ENCODE measurements at places on chromosomes 16 and 17.

GRCh38 chr16:471353-472198 lies 46.1 kb downstream of the RAB11FIP3 start:
- no peak for DNase-seq

- DNase-seq, result no peak
Observed at GRCh38 chr16:76964464-76965154, 226.4 kb upstream of the MON1B start.

GRCh38 chr16:50737420-50737959 lies 4.4 kb upstream of the CYLD start:
- no peak for DNase-seq

DNA sequence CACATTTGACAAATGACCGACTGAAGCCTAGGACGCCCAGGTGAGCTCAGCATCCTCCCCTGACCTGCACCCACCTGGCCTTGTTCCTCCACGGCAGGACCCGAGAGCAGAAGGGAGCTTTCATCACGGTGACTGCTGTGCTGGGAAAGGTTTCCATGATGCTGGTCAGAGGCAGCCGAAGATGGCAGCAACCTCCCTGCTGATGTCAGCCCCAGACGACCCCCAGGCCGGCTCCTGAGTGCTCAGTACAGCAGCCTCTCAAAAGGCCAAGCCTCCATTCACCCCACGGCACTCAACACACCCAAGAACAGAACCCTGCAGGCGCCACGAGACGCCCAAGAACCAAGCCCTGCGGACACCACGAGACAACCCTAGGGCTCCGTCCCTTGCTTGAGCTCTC lies 119.8 kb downstream of the ANKRD11 start:
- no peak for DNase-seq

- DNase-seq, result no peak
Observed at GRCh38 chr16:17343728-17344127, 127.0 kb downstream of the XYLT1 start.

GRCh38 chr16:54237-54581 lies 581 bp downstream of the SNRNP25 start:
- no peak for DNase-seq

GRCh38 chr17:1627182-1627981 lies 1.3 kb downstream of the SLC43A2 start:
- no peak for DNase-seq

DNA sequence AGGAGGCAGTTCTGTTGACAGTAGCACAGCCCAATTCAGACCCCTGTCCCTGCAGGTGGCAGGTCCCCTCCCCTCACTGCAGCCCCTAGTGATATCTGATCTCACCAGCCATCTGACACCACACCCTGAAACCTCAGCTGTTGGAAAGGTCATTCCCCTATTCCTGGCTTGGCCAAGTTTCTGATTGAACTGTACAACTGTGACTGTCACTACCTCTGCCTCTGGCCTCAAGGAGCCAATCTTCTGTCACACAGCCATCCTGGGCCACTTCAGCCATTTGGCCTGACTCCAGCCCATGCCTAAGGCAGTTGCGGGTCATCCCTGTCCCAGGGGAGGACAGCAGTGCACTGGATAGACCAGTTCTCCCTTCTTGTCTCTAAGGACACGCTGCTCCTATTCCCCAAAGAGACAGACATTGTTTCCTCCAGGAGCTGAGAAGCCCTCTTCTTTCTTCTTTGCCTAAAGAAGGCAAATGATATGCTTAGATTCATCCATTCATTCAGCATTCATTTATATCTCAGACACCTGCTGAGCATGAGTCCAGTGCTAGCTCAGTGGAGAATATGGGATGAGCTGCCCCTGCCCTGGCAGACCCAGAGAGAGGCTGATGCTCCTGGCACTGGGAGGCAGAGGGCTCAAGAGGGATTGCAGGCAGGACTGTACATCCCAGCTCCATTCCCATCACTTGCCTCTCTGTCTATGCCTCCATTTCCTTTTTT lies 4.6 kb upstream of the ALDOA start:
- no peak for DNase-seq

DNA sequence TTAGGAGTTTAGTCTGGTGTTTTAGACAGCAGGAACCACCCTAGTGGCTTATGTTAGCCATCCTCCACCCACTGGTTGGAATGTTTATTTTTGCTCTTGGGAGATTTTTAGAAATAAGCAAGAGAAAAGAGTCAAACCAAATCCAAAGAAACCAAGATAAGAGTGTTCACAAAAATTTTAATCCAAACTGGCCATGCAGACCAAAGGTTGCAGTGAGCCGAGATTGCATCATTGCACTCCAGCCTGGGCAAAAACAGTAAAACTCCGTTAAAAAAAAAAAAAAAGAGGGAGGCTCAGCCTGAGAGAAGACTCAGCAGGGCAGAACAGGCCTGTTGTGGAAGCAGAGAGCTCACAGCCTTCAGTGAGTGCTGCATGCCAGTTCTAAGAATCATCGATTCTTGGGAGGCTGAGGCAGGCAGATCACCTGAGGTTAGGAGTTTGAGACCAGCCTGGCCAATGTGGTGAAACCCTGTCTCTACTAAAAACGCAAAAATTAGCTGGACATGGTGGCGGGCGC lies 12.2 kb upstream of the C16orf54 start:
- no peak for DNase-seq

DNA sequence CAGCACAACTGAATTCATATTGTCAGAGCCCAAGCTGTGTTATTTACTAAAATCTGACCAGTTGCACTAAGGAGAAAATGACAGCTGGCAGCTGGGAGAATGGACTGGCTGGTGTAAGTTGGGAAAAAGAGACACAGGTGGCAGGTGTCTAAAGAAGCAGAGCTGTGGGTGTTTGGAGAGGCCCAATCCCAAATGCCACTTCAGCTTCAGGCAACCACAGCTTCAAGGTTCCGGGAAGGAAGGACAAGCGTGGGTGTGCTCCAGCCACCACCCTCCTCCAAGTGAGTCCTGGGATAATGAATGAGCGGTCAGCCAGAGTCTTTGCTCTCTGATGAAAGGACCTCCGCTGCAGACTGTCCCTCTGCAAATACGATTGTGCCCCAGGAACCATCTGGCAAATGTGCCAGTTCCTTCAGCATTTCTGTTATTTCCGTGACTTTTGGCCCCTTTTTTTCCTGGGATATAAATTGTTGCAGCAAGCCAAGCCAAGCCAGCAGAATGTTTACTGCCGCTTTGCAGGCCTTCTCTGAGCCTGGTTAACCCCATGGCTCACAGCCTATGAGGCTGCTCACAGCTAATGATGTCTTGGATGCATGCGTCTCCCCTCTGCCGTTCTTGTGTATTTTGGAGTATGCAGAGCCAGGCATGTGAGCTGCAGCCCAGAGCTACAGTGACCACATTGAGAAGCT lies 9.5 kb upstream of the RHBDL3 start:
- DNase-seq, result no peak

- DNase-seq, result no peak
Observed at GRCh38 chr17:42240201-42240600, 36.0 kb downstream of the STAT5B start.

- DNase-seq, result no peak
Observed at GRCh38 chr16:85528528-85529387, 84.4 kb upstream of the GSE1 start.

- DNase-seq, result no peak
Observed at GRCh38 chr16:56871172-56871593, 6.2 kb downstream of the SLC12A3 start.

GRCh38 chr17:38753071-38753506 lies 548 bp downstream of the PSMB3 start:
- DNase-seq, result no peak

- DNase-seq, result no peak
Observed at GRCh38 chr17:29776026-29776425, 153.3 kb upstream of the CORO6 start.

- no peak for DNase-seq
Observed at GRCh38 chr16:1958715-1959268, 546 bp upstream of the NDUFB10 start.

GRCh38 chr17:6623941-6624340 lies 16.6 kb downstream of the KIAA0753 start:
- no peak for DNase-seq

DNA sequence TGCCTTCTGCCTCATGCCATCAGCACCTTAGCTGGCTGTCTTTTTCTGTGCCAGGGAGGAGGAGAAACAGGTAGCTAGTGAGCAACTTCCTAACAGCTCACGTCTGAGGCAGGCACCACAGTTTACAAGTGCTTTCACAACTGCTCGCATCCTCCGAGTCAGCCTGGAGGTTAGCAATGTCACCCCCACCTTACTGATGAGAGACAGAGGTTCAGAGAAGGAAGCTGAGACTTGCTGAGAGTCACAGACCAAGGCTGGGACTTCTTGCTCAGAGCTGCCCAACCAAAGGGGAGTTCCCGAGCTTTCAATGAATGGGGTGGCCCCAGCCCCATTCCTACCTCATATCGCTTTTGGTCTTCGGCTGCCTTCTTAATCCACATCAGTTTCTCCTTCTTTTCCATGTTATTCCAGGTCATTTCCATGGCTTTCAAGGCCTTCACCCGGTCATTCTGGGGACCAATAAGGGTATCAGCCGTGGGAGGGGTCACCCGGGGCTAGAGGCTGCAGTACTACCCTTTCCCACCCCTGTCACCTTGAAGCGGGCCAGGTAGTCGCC lies 9.6 kb downstream of the UBTF start:
- no peak for DNase-seq

DNA sequence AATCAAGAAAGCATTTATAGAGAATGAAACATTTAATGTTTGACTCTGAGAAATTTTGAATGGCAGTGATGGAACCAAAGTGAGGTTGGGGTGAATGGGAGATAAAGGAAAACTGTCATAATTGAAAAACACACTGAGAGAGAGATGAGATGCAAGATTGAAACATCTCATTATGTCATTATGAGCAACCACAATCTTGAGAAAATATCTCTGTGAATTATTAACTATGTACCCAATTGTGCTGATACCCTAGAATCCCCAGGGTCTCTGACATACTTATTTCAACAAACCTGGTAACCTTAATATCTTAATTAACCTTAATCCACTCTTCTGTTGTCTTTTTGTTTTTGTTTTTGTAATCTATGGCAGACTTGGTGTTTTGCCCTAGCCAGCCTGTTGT lies 143.5 kb upstream of the HLF start:
- DNase-seq, result no peak

GRCh38 chr17:57945996-57946797 lies 9.0 kb downstream of the CUEDC1 start:
- DNase-seq, result no peak

DNA sequence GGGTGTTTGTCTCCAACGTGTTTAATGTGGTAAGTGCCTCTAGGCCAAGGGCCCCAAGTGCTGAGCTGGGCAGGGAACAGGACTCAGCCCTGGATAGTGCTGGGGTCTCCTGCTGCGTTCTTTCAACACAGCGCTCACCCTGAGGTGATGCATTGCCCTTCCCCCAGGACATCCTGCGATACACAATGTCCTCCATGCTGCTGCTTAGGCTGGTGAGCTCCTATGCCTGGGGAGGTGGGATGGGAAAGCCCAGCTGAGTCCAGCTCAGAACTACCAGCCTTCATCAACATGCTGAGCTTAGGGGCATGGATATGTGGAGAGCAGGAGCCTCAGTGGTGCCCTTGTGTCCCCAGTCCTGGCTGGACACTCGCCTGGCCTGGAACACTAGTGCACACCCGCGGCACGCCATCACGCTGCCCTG lies 563 bp downstream of the ZACN start:
- no peak for DNase-seq

DNA sequence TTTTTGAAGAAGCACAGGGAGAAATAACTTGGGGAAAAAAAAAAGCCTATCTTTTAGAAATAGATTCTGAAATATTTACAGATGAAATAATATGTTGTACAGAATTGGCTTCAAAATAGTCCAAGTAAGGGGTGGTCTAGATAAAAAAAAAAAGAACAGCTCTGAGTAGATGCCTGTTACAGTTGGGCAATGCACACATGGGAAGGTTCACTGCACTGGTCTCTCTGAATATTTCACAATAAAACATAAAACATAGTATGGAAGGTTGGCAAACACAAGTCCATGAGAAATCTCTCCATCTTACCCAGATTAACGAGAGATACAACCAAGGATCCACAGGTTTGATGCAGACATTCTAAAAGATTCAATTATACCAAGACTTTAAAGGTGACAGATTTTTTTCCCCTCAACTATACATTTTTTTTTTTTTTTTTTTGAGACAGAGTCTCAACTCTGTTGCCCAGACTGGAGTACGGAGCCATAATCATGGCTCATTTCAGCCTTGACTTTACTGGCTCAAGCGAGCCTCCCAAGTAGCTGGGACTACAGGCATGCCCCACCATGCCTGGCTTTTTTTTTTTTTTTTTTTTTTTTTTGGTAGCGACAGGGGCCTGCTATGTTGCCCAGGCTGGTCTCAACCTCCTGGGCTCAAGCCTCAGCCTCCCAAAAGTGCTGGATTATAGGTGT lies 58.0 kb downstream of the KANSL1 start:
- DNase-seq, result no peak

DNA sequence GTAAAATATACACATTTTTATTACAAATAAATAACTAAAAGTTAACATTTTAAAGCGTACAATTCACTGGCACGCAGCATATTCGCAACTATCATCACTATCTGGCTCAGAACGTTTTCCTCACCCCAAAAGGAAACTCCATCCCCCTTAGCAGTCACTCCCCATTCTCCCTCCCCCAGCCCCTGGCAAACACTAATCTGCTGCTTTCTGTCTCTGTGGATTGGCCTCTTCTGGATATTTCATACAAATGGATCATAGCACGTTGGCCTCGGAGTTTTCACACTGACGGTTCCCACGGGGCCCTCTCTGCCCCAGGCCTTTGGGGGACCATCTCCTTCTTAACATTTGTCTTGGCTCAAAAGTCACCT lies 64.6 kb downstream of the RTN4RL1 start:
- no peak for DNase-seq

GRCh38 chr16:88287219-88287618 lies 95.5 kb upstream of the ZNF469 start:
- no peak for DNase-seq

DNA sequence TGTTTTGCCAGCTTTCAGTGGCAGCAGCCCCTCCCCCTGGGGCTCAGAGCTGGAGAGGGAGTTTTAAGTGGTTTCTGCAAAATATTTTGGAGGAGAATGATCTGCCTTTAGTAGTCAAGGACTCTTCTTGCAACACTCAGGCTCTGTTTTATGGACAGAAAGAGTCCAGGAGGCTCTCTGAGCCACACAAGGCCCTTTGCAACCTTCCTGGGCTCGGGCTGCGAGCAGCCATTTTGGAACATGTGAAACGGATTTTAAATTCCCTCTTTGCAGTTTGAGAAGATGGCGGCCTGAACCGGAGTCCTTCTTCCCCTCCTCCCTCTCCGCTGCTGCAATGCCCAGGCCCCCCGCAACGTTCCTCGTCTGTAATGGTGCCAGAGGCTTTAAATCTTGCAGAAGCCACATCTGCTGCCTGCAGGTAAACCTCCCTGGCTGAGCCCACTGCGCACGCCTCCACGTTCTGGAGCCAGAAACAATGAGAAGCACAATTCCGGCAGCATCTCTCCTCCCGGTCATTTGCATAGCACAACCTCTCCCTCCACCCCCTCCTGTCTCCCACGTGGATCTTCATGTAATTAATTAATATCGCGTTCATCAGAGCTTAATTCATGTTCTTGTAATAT lies 386.1 kb downstream of the SEC14L1 start:
- no peak for DNase-seq

DNA sequence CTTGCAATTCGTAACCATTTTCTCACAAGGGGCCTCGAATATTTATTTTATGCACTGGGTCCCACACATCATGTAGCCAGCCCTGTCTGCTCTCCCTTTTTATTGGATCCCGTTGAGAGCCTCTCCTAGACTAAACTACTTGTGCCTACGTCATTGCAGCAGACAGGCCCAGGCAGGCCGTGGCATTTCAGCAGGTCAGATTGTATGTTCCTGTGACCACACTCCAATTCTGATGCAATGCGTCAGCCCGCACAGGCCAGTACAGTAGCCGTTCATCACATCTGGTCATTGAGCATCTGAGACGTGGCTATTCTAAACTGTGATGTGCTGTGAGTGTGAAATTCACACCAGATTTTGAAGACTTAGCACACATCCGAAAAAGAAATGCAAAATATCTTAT lies 42.2 kb downstream of the ABAT start:
- no peak for DNase-seq
